MV-4-11 (cell line): ENCODE measurements at places on chromosomes 3 and 15.

GRCh38 chr3:56089739-56090138, 378.5 kb downstream of the ERC2 start:
- no peak for DNase-seq

- DNase-seq: peak; percentile 36
Observed at GRCh38 chr3:5499404-5499803, 311.9 kb downstream of the EDEM1 start.

DNA sequence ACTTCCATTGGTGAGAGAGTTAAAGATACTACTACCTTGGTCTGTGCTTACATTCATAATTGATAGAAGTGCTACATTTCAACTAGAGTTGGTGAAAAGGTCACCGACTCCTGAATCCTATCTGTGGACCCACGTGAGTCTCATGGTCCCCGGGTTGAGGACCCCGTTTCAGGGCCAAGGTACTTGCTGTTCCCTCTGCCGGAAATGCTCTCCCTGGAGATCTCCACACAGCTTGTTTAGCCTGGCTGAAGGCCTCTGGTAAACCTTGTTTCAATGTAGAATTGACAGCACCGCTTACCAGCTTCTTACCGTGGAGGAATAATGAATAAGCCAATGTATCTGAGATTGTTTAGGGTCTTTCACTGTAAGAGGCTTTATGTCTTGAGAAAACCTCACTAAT, 226.0 kb upstream of the GOLGA6L4 start:
- no peak for DNase-seq

DNA sequence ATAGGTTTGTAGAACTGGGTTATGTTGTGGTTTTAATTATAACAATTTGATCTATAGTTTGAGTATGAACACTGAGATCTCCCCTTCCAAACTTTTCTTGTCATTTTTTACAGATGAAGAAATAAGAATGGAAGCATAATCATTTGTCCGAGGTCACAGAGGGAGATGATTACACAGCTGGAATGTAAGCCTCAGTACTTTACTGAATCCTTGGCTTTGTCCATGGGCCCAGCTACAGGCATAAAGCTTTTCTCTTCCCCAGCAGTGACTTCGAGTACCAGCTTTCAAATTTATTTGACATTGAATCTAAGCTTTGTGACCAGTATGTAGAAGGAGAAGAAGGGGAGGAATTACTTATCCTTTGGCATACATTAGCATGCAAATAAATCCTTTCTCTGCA, 80.9 kb upstream of the DCBLD2 start:
- no peak for DNase-seq
